Suppressor macrophage treated with lipopolysaccharide for 4 hours (primary cell): ENCODE measurements at places on chromosomes 1 and 21.

GRCh38 chr1:228071839-228072657 lies 10.5 kb upstream of the ARF1 start:
- DNase-seq: no peak

GRCh38 chr1:20404466-20404865 lies 81.5 kb downstream of the CAMK2N1 start:
- no peak for DNase-seq

- DNase-seq: peak; percentile 68
These were observed 84.7 kb downstream of the DISP3 start for GRCh38 chr1:11563560-11564069.

- no peak for DNase-seq
These were observed 30.8 kb upstream of the TMEM125 start for GRCh38 chr1:43238991-43239469.

- peak; percentile 72 for DNase-seq
These were observed 7.3 kb upstream of the DEDD start for GRCh38 chr1:161139766-161140165.

DNA sequence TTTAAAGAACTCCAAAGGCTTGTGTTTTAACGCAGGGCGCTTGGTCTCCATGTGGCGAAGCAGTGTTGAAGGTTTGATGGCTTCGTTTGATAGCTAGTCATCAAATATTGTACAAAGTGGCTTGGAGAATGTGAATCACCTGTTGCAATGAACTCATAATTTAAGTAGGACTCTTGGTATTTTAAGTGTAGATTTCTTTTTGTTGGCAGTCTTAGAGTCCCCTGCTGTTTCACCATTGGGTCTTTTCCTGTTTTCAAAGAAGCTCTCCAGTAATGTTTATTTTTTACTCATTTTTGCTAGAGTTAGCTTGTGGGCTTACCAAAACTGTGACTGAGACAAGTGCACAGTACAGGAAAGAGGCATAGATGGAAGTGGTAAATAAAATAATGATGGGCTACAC lies 26.2 kb downstream of the RASAL2 start:
- DNase-seq: no peak

DNA sequence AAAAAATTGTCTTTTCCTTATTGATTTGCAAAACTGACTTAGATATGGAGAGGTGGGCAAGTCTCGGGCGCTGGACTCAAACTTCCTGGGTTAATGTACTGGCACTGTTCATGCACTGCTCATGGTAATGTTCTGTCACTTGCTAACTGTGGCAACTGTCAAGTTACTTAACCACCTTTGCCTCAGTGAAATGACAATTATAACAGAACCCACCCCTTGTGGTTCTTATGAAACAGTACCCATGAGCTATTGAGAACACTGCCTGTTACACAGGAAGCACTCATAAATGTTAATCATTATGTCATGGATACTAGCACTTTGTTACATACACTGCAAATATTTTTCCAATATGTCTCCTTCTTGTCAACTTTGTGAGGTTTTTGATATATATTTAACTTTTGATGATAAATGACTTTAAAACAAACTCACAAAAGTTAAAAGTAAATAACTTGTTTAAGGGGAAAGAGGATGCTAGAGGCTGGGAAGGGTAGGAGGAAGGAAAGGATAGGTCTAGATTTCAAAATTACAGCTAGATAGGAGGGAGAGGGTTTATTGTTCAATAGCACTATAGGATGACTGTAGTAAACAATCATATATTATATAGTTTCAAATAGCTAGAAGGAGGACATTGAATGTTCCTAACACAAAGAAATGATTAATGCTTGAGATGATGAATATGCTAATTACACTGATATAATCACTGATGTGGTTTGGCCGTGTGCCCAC lies 342.5 kb downstream of the ADGRL2 start:
- no peak for DNase-seq

- no peak for DNase-seq
These were observed 9.5 kb upstream of the SLC2A5 start for GRCh38 chr1:9078752-9079500.

DNA sequence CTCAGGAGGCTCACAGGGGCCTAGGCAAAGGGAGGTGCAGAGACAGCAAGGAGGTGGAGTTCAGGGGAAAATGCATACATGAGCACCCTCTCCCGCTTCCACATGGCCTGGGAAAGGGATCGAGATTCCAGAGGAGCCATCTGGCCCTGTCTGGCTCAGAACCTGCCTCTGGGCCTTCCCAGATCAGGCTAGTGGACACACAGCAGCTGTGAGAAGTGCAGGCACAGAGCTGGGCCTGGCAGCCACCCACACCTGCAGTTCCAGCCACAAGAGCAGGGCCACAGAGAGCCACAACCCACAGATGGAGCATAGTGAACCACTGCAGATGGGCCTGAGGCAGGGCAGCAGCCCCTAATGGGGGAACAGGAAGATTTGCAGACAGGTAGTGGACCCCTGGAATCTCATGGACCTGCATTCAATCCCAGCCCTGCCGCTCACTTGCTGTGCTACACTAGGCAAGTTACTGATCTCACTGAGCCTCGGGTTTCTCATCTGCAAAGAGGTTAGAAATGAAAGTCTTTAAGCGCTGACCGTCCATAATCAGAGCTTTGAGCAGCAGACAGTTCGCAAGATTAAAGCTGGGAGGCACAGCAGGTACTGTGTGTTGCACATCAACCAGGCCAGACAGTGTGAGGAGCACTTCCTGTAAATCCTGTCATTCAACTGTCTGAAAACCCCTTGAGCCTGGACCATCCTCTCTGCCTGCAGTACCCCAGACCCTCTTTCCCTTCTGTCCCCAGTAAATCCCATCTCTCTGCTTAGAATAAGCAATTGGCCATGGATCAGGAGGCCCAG lies 58.0 kb downstream of the MATN1 start:
- DNase-seq: no peak

DNA sequence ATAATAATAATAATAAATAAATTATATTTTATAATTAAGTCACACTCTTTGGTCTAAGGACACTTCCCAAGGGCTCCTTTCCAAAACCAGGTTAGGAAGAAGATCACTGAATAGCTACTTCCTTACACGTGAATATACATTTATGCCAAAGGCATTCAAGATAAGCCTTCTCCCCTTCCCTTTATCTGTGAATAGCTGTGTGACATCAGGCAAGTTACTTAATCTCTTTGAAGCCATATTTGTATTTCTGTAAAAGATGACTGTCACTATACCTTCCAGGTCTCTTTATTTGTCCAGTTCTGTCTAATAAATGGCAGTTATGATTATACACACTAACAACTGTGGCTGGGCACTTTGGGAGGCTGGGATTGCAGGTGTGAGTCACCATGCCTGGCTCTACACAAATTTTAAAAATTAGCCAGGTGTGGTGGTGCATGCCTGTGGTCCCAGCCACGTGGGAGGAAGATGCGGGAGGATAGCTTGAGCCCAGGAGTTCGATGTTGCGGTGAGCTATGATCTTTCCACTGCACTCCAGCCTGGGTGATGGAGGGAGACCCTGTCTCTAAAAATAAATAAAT lies 5.5 kb upstream of the RNF11 start:
- DNase-seq: no peak

DNA sequence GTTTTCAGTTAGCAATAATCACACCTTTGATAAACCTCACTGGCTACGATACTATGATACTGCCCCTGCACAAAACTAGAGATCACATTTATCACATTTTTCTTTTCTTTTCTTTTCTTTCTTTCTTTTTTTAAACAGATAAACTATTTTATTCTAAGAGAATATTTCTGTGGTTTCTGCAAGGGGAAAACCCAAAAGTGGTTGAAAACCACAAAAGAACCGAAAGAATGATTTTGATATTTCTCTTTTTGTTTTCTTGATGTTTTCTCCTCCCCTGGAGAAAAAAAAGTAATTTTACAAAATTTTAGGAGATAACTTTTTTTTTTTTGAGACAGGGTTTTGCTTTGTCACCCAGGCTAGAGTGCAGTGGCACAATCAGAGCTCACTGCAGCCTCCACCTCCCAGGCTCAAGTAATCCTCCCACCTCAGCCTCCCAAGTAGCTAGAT lies 18.4 kb upstream of the FRRS1 start:
- no peak for DNase-seq

DNA sequence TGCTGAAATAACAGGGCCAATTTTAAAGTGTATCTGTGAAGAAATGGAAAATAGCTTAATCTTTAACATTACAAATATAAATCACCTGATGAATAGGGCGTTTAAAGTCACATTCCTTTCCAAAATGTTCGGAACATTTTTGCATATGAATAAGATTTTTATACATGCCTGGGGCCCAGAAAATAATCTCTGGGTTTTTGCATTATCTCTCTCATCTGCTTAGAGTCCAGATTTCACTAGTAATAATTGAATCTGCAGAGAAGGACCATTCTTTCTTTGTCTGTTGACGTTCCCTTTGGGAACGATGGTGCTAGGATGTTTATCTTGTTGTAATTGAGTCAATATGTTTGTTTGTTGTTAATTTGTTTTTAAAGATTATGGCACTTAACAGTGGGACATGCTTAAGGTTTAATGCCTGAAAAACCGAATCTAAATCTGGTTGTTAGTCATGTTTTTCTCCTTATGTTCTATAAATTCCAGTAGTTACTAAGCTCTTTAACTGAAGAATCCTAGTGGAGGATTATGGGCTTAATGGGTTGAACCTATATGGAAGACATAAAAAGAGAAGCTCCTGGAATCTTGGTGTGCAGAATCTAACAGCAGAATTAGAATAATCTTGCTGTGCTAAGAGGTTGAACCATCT lies 140.6 kb downstream of the VPS13D start:
- no peak for DNase-seq

DNA sequence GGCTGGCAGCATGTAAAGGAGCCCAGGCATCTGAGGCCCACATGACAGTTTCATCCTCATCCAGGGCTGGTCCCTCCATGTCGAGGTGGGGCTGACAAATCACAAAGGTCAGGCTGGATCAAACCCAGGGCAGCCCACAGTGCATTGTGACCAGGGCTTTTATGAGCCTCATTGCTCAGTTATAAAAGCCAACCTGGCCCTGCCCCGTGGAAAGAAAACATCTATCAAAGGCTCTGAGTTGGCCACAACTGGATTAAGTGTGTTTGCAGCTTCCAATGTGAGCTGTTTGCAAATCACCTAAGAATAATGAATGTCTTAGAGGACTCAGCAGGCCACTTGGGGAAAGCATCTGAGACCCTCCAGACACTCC lies 45.4 kb downstream of the GRHL3 start:
- DNase-seq: no peak

GRCh38 chr1:79839882-79840281 lies 833.4 kb upstream of the ADGRL4 start:
- no peak for DNase-seq

GRCh38 chr1:100469578-100469977 lies 68.4 kb upstream of the GPR88 start:
- DNase-seq: no peak
